ENCODE measurements at places on chromosomes 5 and 9.

DNA sequence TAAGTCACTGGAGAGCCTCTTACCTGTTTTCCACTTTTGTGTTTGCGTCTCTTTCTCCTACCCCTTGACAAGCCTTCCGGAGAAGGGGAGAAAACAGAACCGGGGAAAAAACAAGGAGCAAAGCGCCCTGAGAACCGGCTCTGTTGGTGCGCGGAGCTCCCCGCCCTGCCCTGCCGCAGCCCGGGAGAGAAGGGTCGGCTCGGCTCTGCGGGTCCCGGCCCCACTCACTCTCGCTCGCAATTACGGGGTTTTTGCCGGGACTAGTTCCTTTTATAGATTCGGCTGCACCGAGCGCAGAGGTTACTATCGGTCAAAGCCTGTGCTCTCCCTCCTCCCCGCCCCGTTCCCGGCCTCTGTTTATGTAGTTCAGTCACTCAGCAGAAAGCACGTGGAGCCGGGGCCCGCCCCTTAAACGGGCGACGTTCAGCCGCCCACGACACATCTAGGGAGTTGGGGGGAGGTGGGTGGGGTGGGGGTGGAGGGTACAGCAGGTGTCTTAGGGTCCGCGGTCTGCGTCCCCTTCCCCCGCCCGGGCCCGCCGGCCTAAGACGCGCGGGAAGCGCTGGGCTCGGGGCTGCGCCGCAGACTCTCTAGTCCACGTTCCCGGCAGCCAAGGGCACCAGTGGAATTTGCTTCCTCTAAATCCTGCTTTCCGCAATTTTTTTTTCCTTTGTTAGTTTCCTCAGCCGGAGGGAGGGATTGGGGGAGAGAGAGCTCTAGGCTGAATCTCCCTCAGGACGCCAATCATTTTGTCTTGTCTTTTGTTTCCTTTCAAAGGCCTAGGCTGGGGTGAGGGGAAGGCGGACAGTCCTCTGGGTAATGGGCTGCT is at the start of gene ABCA1:
Gene ABCA1 (minus strand): TSS at position 244 of the 829 bp plus-strand sequence. CDS start 24,476 bp downstream, outside the sequence.
- DNase-seq: peak; percentile 63

GRCh38 chr5:110735556-110735955 is 3.3 kb upstream of the SLC25A46 start:
- no peak for DNase-seq

- no peak for DNase-seq
Measured at GRCh38 chr9:86238861-86239770, 20.3 kb downstream of the C9orf153 start.

- DNase-seq: no peak
Measured at GRCh38 chr9:131610231-131610761, 65.0 kb downstream of the PRRT1B start.

DNA sequence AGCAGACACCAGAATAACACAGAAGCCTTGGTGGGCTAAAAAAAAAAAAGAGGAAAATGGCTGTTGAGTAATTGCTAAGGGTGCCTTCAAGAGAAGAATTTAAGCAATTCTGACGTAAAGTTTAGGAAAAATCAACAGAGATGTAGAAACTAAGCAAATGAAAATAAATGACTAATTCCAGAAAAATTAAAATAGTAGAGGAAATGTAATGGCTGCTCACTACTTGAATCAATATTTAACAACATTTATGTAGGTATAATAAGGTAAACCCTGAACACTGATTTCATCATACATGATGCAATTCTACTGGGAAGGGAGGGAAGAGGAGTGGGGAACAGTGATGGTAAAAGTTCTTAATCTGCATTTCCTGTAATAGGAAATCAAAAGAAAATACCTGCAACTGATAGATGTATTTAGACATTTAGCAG is 41.4 kb downstream of the PUM3 start:
- no peak for DNase-seq

DNA sequence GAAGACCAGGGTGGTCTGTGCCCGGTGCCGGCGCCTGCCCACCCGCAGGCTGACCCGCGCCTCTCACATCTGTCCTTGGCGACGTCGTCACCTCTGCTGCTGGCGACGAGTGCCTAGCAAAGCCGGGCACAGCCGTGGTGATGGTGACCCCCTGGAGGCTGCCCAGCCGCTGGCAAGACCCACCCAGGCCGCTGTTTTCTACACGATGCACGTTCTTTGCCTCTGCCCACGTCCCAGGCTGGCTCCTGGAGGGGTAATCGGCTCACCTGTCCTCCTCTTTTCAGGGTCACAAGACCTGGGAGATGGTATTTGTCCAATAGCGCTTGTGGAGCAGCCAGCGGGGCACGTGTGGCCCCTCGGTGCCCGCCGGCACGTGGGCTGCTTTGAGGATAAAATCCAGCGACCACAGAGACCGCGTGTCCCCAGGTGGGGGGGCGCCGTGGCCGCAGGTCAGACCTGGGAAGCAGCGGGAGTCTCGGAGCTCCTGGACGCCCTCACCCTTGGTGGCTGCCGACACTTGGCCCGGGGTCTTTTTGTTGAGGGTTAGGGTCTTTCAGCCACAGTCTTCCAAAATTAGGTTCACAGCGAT is 29.5 kb downstream of the SLC9A3 start:
- no peak for DNase-seq

DNA sequence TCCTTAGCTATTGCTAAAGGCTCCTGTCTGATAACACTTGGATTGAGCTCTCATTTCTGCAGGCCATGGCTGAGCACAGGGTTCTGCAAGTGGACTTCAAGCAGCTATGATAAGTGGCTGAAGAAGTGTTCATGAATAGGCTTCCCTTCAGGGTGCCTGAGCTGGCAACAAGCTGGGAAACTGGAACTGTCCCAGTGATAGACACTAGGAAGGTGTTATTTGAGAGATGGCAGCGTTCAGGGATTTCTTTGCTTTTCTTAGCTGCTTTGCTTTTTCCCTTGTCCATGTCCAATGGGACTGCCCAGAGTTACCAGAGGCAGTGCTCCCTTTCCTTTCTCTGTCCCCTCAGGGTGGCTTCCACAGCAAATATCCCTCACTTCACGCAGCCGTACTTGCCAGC is 75.8 kb downstream of the INIP start:
- no peak for DNase-seq

- no peak for DNase-seq
Measured at GRCh38 chr9:126058011-126058531, 268.6 kb upstream of the MVB12B start.

DNA sequence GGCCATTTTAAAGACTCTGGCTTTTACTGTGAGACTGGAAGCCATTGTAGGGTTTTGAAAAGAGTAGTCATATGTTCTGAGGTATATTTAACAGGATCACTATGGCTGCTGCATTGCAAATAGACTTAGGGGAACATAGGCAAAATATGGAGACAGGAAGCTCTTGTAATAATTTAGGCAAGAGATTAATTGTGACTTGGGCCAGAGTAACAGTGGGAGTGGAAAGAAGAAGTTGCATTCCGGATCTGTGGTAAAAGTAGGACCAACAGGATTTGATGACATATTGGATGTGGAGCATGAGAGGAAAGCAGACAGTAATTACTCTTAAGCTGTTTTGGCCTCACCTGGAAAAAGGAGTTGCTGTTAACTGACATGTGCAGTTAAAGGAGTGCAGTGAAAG is 85.6 kb downstream of the SMIM15 start:
- no peak for DNase-seq

DNA sequence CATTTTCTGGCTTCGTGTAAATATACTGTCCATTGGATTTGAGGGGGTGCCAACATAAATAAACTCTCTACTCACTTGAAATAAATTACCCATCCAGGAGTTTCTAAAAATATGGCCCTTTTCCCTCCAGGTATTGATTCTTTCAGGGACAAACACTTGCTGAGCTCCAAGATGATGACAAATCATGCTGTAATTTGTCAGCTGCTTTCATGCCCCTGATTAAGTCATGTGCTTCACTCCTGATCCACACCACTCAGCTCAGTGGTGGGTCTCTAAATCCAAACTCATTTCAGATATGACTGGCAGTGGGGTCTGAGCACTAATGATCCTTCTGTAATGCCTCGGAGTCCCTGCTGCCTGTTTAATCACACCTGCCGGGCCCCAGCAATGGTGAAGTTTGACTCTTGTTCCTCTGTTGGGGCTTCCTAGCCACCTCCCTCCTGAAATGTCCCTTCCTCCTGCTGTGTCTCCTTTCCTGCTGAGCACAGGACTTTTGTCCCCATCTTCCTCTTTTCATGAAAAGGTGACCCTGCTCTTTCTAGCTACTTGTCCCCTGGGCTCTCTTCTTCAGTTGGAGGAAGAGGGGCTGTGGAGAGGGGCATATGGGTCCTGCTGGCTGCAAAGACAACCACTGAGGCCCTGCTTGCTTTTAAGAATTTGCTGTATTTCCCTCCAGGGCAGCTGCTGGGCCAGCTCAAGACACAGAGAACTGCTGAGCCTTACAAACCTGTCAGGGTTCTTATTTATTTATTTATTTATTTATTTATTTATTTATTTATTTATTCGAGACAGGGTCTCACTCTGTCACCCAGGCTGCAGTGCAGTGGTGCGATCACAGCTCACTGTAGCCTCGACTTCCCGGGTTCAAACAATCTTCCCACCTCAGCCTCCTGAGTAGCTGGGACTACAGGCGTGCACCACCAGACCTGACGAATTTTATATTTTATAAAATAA is 200.0 kb downstream of the ATP10B start:
- DNase-seq: no peak

GRCh38 chr9:92432350-92432749 is 8.1 kb upstream of the OMD start:
- no peak for DNase-seq

DNA sequence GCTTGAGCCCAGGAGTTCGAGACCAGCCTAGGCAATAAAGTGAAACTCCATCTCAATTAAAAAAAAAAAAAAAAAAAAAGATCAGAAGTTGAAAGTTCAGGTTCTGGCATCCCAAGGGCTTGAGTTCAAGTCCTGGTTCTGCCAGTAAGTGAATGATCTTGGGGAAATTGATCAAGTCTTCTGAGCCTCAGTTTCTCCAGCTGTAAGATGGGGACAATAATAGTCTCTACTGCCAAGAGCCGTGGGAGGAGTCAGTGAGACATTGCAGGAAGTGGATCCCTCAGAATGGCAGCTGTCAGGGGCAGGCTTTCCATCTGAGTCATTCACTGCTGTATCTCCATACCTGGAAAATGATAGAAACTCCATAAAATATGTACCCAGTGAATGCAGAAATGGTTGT is 37.8 kb upstream of the FUBP3 start:
- DNase-seq: no peak

GRCh38 chr5:126016256-126016655 is 407.0 kb upstream of the GRAMD2B start:
- no peak for DNase-seq

Data from stimulated activated CD4-positive, alpha-beta T cell treated with anti-CD3 and anti-CD28 coated beads, Interleukin-4, amount 100 ng/mL, for 48 hours (primary cell).